Right lung (tissue), 10 donors: ENCODE measurements at places on chromosomes 2 and 18. TPM values are rescaled to one million over a fixed set of nuclear protein-coding genes. Genes with fewer than 3 reads are reported as not detected.

DNA sequence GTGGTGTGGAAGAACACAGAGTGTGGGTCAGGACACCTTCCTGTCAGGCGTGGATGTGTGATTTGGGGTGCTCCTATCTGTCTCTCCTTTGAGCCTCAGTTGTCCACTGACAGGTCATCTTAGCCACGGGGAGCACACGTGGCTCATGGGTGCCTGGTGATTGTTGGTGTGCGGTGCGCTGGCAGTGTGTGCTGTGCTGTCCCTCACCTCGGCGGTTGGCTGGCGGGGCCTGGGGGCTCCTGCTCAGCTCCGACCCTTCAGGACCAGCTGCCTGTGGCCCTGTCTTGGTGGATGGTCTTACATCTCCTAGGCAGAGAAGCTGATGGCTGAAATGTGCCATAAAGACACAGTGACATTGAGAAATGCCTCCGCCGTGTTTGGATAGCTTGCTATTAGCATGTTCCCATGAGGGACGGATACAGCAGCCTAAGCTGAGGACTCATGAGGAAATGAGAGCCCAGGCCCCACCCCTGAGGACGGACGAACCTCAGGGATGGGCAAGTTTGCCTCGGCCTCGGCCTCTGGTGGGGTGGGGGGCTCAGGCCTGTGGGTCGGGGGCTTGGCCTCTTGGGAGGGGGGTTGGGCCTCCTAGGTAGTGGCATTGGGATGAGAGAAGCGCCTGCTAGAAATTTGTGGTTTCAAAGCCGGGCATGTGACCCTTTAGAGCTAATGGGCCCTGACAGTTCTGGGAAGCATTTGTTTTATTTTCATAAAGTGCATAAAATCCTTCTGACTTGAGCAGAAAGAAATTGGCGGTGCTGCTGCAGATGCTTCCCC, 20.3 kb upstream of the ASB1 start:
- DNase-seq, result no peak

- DNase-seq, result no peak
Observed at GRCh38 chr2:170229125-170229524, 51.2 kb downstream of the MYO3B start.

GRCh38 chr2:231970461-231970860, 8.9 kb downstream of the DIS3L2 start:
- no peak for DNase-seq

DNA sequence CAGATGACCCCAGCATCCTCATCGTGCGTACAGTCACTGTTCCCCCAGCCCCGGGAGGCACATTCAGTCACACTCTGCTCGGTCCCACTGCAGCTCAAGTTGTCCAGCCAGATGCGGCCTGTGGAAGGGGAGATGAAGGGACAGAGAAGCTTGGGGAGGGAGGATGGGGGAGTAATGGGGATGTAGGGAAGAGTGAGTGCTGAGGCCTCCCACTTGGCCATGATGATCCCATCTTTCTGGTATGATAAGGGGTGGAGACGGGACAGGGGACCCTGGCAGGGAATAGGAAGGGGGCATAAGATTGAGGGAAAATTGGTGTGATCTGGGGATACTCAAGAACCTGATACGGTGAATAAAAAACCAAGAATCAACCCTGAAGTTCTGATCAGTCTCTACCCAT, 3.5 kb downstream of the LOXL3 start:
- no peak for DNase-seq

DNA sequence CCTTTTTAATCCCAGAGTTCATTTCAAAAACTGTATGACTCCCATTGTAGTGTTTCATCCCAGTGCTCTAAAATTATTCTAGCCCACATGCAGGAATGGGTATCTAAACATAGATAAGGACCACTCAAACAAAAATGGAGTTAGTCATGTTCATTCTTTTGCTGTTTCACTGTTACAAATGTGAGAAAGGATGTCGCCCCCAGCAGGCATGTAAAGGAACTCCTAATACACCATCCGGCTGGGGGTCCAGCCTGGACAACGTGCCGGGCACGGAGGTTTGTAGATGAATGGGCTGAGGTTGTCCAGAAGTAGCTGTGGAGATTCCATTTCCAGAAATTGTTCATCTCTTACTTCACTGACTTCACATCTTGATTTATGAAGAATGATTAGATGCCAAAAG, 101.9 kb upstream of the RAB12 start:
- DNase-seq, result no peak

DNA sequence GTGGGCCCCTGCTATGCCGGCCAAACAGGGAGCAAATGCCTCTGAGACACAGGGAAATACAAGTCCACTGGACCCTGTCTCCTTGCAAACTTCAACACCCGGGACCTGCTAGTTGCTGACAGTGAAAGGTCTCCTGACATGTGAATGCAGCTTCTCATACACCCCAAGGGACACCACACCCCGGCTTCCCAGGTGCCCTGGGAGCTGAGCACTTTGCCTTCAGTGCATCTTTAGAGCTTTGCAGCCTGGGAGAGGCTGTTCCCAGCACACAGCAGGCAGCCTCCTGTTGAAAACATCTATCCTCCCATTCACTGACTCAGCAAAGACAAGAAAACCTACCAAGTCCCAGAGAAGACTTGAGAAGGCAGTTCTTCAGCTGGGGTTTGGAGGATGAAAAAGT, 143.4 kb downstream of the COL6A3 start:
- DNase-seq, result no peak

NYAP2 gene
- polyA plus RNA-seq, result 0.08 TPM

ACTG2 gene
- 50.0 TPM for polyA plus RNA-seq

TMEM163 gene
- polyA plus RNA-seq, result 7.8 TPM
